ENCODE measurements at places on chromosomes 7 and 10.

GRCh38 chr7:50298811-50299562 is 5.5 kb upstream of the IKZF1 start:
- DNase-seq: no peak

DNA sequence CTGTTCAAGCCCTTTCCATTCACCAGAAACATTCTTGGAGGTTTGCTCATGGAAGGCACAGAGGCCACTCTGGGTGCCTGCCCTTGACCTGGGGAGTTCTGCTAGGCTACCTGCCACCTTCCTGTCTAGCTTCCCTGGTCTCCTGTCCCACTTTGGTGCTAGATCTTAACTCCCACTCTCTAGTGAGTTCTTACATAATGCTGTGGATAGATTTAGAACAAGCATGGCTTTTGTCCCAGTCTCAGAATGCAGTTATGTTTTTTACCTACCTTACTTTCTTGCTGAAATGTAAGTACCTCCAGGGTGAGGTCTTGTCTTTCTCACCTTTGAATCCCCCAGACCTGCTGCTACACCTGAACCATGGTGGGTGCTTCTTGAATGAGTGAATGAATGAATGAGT is 1252.3 kb downstream of the TYW1 start:
- no peak for DNase-seq

GRCh38 chr10:82267960-82268359 is 393.0 kb downstream of the NRG3 start:
- DNase-seq: no peak

DNA sequence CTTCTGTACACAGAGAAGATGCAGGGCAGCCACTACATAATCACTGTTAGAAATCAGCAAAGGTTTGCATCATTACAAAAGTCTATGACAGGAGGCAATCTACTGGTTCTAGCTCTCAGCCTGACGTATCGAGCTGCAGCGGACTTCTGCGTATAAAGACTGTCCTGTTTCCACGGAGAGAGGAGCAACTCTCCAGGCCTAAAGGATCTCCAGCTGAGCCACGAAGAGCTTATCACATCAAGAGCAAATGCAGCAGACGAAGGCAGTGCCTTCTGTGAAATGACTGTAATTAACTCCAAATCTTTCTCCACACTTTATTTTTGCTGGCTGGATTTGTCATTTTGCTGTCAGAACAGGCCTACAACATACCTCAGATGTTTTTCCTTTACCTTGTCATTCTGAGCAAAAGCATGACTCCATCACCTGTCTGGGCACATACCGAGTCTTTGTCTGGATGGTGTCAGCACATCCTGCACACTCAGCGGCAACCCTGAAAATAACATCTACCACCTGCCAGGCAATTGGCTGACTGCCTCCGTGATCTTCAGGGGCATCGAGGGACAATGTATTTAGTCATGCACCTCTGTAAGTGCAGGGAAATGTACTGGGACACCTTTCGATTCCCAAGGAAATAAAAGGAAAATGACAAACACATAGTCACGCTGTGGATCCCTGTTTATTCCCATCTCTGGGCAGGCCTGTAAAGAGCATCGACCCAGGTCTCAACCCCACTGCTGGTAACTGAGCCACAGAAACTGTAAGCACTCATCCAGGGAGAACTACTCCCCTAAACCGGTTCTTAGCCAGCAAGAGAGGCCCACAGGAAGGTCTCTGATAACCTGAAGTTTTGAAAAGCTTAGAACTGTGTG is 26.3 kb upstream of the SH3PXD2A start:
- no peak for DNase-seq

DNA sequence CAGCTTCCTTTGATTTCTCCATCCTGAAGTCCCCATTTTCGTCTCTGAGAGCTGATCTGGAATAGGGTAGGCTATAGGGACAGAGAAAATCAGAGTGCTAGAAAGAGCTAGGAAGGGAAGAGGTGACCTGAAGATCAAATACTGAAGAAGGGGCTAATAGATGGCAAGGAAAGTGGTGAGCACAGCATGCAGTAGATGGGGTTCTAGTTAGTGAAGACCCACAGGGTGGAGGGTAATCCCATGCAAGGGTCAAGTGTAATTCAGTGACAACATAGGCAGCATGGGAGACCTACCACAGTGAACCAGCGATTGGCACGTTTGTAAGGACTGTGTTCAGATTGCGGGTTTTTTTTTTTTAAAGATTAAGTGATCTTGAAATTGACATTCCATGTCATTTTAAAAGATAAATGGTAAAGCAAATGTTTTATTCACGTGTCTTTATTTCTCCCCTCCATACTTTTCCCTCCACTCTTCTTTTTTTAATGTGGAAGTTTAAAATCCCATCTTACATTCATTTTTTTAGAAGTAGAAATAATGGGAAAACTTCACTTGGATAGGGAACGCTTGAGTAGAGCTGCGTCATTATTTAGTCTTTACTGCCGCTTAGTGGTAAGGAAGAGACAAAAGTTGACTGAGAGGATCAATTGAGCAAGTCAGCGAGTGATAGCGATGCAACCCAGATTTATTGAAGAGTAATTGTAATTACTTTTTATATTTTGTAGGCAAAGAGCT is 21.0 kb upstream of the ABI1 start:
- DNase-seq: peak; percentile 41

DNA sequence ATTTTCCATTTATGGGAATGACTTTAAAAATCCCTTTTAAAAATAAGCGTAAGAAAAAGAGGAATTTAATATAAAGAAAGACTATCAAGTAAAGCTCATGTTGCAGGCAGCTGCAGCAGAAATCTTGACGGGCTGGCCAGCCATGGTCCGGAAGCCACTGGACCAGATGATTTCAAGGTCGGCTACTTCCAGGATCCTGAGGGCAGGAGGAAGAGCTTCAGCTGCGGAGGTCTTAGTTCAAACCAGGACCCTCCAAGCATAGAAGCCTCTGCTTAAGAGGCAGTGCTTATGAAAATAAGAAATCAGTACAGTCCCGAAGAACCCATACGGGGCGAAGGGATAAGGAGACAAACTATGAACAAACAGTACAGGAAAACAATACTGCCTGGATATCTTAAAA is 220.2 kb upstream of the CELF2 start:
- DNase-seq: no peak

All from amniotic stem cell (primary cell).